ENCODE measurements at places on chromosomes 3 and 15. TPM values are rescaled to one million over a fixed set of nuclear protein-coding genes. Genes with fewer than 3 reads are reported as not detected.

P2RY12 gene
- 0.46 TPM for polyA plus RNA-seq

HAPLN3 gene
- 6.4 TPM for polyA plus RNA-seq

MYRIP gene
- polyA plus RNA-seq: 4.4 TPM

HHLA2 gene
- polyA plus RNA-seq: 1.2 TPM

SERINC4 gene
- polyA plus RNA-seq: not detected

P2RY13 gene
- polyA plus RNA-seq: 0.50 TPM

GATM gene
- 22.6 TPM for polyA plus RNA-seq

PLSCR2 gene
- not detected for polyA plus RNA-seq

GOLGA8F gene
- polyA plus RNA-seq: not detected

SAMMSON gene
- 0.78 TPM for polyA plus RNA-seq

CCK gene
- not detected for polyA plus RNA-seq

RASL12 gene
- 17.1 TPM for polyA plus RNA-seq

SEMA5B gene
- 0.15 TPM for polyA plus RNA-seq

GATA2 gene
- 2.3 TPM for polyA plus RNA-seq

C3orf20 gene
- not detected for polyA plus RNA-seq

PIGB gene
- 9.2 TPM for polyA plus RNA-seq

MASP1 gene
- polyA plus RNA-seq: 0.83 TPM

SYNPR gene
- 0.31 TPM for polyA plus RNA-seq

Data from stomach (tissue), 19 donors.